ENCODE measurements at places on chromosomes 11 and 22. TPM values are rescaled to one million over a fixed set of nuclear protein-coding genes. Genes with fewer than 3 reads are reported as not detected.

The OR6T1 gene
- total RNA-seq = not detected

The OR10A2 gene
- not detected for total RNA-seq

The DUSP8 gene
- 1.2 TPM for total RNA-seq

The VPS26B gene
- total RNA-seq = 43.1 TPM

The RANBP1 gene
- 76.2 TPM for total RNA-seq

The FJX1 gene
- total RNA-seq = 52.1 TPM

The MOGAT2 gene
- not detected for total RNA-seq

The LAYN gene
- 35.2 TPM for total RNA-seq

The ARHGAP20 gene
- 3.0 TPM for total RNA-seq

Measured in smooth muscle cell of the pulmonary artery (primary cell).